Esophagus muscularis mucosa (tissue), 4 donors: ENCODE measurements at places on chromosomes 16 and 17.

DNA sequence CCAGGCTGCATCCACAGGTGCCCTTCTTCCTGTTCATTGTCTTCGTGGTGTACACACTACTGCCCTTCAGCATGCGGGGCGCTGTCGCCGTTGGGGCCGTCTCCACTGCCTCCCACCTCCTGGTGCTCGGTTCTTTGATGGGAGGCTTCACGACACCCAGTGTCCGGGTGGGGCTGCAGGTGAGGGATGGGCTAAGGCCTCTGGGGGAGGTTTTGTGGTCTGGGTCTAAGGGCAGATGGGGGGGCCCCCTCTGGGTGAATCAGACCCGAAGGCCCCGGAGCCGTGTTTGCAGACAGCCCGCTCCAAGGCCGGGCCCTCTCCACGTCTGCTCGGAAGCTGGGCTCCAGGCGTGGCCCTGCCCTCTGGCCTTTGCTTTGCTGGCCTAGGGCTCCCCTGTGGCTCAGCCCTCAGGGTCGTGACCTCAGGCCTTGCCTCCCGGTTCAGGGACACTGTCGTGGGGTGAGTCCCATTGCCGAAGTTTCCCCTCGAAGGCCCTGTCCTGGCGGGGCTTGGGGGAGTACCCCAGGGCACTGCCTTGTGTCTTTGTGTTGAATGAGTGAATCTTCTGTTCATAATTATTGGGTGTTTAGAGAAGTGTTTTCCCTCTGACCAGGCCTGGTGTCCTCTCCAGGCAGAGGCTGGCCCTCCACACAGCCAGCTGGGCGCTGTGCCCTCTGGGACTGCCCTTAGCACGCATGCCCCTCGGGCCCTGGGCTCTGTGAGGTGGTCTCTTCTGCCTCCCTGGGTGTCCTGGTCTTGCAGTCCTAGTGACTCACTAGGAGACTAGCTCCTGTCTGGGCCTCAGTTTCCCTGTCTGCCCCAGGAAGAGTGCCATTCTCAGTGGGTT is 25.6 kb downstream of the ADCY7 start:
- no peak for DNase-seq

- DNase-seq: no peak
Measured at GRCh38 chr17:66552371-66552770, 250.0 kb downstream of the PRKCA start.

GRCh38 chr17:57586196-57586740 is 158.8 kb downstream of the CCDC182 start:
- DNase-seq: no peak

GRCh38 chr16:81861503-81861902 is 82.4 kb downstream of the PLCG2 start:
- no peak for DNase-seq

- DNase-seq: no peak
Measured at GRCh38 chr16:27665881-27666280, 115.9 kb downstream of the KATNIP start.

DNA sequence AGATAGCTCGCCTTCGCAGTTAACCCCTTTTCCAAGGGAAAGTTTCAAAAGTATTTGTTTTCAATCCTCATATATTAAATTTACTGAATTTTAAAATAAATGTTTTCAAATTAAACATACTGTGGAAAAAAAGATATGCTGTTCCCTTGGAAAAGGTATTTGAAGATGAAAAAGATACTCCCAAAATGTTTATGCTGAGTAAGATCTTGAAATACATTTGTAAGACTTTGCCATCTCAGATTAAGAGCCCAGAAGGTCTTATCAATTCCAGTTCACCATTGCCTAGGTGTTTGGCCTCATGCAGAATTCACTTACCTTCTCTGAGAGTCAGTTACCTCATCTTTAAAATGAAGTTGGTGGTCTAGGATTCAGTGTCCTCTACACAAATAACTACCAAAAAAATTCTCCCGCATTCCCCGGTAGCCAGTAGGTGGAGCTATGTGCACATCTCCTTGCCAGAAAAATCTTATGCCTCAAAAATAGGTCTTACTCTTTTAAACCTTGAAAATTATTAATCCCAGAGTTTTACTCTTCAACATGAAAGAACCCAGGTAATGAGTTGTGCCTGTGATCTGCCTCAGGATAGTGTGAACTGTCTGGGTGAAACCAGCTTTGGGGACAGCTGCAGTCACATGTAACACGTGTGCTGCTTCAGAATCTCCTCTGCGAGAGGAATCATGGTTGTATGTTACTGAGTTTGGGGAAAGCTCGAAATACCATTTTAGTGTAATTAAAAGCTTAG is 178.3 kb downstream of the MRTFB start:
- peak; percentile 66 for DNase-seq

GRCh38 chr16:1317479-1318267 is 8.2 kb downstream of the UBE2I start:
- no peak for DNase-seq

- no peak for DNase-seq
Measured at GRCh38 chr17:65537343-65537844, 24.1 kb downstream of the AXIN2 start.

- DNase-seq: no peak
Measured at GRCh38 chr16:86465434-86465833, 44.9 kb upstream of the FOXF1 start.

GRCh38 chr16:68385371-68385770 is 62.9 kb downstream of the SMPD3 start:
- no peak for DNase-seq

DNA sequence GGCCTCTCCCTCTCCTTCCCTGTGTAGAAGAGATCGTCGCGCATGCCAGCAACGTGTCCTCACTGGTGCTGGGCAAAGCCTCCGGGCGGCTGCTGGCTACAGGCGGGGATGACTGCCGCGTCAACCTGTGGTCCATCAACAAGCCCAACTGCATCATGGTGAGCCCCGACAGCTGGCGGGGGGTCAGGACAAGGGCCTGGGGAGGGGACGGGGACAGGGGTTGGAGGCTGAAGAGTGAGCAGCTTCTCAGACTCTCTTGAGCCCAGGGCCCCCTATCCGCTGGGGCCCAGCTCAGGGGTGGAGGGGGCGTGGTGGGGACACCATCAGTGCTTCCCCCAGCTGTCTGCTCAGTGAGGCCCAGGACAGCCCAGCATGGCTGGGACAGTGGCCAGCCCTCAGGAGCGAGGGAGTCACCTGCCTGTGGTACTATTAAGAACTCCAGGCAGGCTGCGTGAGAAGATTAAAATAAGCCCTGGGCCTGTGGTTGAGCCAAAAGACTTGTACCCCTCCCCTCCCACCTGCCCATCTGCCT is 6.2 kb downstream of the KATNB1 start:
- no peak for DNase-seq

- DNase-seq: no peak
Measured at GRCh38 chr16:89422527-89422904, 67.8 kb downstream of the ANKRD11 start.

DNA sequence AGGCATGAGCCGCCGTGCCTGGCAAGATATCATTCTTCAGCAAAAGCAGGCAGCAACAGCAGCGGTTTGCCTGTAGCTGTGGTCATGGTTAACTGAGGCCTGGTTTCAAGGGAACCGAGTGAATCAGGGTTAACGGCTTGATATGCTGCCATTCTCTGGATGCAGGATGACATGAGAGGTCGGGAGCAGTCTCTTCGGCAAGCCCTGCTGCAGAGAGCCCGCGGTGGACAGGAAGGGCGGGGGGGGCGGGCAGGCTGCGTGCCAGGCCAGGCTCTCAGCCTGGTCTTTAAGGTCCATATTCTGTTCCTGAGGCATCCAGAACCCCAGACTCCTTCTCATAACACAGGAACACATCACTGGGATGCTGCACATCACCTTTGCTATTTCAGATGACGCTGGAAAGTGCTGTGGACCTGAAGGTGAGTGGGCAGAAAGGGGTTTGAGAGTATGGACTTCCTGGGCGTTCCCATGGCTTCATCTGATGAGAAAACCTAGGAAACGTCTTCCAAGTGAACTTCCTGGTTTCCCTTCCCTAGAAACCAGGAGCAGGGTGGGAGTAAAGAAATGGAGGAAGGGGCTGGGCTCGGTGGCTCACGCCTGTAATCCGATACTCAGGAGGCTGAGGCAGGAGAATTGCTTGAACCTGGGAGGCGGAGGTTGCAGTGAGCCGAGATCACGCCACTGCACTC is 165.6 kb upstream of the RPH3AL start:
- DNase-seq: no peak

GRCh38 chr17:57605675-57606105 is 139.4 kb downstream of the CCDC182 start:
- no peak for DNase-seq
